ENCODE measurements at places on chromosomes 16 and 17.

GRCh38 chr17:78491236-78492115 is 85.7 kb downstream of the DNAH17 start:
- no peak for DNase-seq

GRCh38 chr16:67394155-67395104 is 1.1 kb upstream of the TPPP3 start:
- DNase-seq: no peak

DNA sequence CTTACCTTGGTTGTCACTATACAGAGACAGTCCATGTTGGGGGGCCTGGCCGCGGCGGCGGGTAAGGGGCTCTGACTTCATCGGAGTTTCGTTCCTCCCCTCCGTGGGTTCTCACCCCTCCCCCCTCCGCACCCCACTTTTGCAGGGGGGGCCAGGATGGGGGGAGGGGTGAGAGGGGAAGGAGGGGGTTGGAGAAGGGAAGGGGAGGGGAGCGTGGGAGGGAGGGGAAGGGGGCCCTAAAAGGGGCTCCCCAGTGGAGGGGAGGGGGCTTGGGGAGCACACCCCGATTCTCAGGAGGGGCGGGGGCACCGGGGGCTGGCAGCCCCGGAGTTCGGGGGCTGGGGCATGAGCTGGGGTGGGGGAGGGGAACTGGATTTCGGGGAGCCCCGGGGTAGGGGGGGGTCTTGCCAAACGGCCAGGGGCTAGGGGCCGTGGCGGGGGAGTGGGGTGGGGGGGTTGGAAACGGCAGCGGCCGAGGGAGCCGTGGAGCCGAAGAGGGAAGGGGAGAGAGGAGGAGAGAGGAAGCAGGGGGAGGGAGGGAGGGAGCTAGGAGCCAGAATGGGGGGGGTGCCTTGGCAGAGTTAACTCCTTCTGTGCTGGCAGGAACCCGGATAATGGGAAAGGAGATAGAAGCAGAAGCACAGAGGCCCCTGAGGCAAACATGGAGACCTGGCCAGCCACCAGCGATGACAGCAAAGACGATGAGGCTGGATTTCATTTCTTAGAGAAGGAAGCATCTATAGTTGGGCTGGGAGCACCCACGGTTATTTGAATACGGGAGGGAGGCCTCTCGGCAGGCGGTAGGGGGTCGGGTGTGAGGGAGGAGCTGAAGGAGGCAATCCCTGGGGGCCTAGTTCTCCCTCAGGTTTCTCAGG is 2.3 kb downstream of the DLG4 start:
- DNase-seq: peak; percentile 52

GRCh38 chr16:10791048-10791447 is 27.5 kb downstream of the TVP23A start:
- DNase-seq: no peak

GRCh38 chr17:79146562-79146961 is 71.9 kb downstream of the ENGASE start:
- DNase-seq: no peak

- DNase-seq: no peak
Measured at GRCh38 chr16:57859331-57859730, 57.0 kb upstream of the KIFC3 start.

- no peak for DNase-seq
Measured at GRCh38 chr17:57881783-57882351, 32.0 kb upstream of the MRPS23 start.

GRCh38 chr16:69865701-69866100 is 85.4 kb upstream of the CLEC18A start:
- no peak for DNase-seq
